Skin of body (tissue), 3 donors: ENCODE measurements at places on chromosomes 3 and 15. TPM values are rescaled to one million over a fixed set of nuclear protein-coding genes. Genes with fewer than 3 reads are reported as not detected.

Gene ZNF774
- total RNA-seq: 1.3 TPM

Gene IGSF10
- 61.5 TPM for total RNA-seq

Gene SEMA5B
- 8.6 TPM for total RNA-seq

Gene WNT5A
- 28.8 TPM for total RNA-seq

Gene CNTN4
- total RNA-seq: 24.4 TPM

Gene OR5K2
- not detected for total RNA-seq

Gene B4GALT4
- 16.6 TPM for total RNA-seq

Gene SHC4
- total RNA-seq: 3.5 TPM

Gene WDR82
- total RNA-seq: 61.7 TPM

Gene C3orf85
- not detected for total RNA-seq

DNA sequence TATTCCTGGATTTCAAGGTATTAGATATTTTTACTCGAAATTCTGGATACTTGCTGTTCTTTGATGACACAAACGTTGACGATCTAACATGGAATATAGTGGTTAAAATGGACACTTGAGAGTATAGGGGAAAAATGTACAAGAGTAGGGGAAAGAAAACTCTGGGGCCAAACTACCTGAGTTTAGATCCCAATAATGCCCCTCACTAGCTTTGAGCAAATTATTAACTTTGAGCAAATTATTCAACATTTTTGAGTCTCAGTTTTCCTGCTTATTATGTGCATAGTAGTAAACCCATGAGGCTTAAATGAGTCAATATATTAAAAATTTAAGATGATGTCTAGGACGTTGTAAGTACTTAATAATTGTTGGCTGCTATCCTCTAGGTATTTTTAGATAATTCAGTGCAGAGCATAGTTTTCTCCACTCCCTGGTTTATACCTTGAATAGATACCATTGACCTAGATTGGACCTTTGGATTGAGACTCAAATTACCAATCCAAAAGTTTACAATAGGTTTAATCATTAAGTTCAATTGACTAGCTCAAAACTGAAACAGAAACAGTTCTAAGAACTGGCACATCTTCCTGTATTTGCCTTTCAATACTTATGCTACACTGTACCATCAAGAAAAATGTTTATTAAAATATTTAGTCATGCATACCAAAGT lies 4.5 kb downstream of the ADGRG7 start:
- no peak for DNase-seq

- DNase-seq: no peak
Measured at GRCh38 chr15:60079210-60079609, 75.1 kb downstream of the FOXB1 start.

GRCh38 chr3:64685331-64685799 lies 2.4 kb downstream of the ADAMTS9 start:
- DNase-seq: peak; percentile 71

GRCh38 chr3:125582707-125583106 lies 12.6 kb downstream of the OSBPL11 start:
- no peak for DNase-seq

- DNase-seq: no peak
Measured at GRCh38 chr3:123375014-123375940, 73.6 kb downstream of the ADCY5 start.

DNA sequence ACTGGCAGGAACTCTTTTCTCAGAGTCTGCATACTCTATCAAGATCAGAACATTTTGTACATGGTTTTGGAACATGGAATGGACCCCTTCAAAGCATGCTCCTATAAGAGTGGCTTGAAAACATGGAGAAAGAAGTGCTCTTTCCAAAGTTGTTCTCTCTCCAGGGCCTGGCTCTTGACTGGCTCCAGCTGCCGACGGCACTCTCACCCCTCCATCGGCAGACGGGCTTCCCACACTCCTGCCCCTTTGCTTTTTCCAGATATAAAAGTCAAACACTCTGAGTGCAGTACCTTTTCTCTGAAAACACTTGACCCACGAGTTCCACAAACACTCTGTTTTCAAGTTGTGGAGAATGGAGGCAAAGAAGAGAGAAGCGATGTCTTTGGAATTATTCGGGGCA lies 72.5 kb upstream of the ONECUT1 start:
- no peak for DNase-seq

- no peak for DNase-seq
Measured at GRCh38 chr3:128591738-128592426, 58.7 kb downstream of the RPN1 start.

- DNase-seq: no peak
Measured at GRCh38 chr3:109643590-109643989, 306.2 kb upstream of the DPPA4 start.

DNA sequence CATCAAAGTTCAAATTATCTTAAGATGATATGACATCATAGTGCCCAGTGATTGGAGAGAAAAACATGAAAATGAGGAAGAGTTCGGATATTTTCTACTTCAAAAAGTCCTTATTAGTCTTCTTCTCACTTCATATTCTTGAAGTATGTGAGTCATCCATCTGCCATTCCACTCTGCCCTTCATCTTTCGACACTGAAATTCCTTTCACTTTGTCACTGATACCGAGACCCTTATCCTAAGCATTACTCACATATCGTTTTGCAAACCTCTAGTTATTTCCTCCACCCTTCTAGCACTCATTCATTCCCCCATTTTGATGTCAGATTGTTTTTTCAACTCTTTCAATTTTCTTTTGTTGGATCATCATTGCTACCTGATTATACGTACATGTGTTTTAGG lies 4.0 kb downstream of the OR5H14 start:
- no peak for DNase-seq

GRCh38 chr15:92880796-92881195 lies 19.3 kb upstream of the CHD2 start:
- no peak for DNase-seq

- DNase-seq: peak; percentile 56
Measured at GRCh38 chr15:101187820-101188636, 63.8 kb downstream of the CHSY1 start.

GRCh38 chr3:154794814-154795445 lies 285.2 kb upstream of the MME start:
- no peak for DNase-seq

GRCh38 chr3:27467545-27467944 lies 16.6 kb downstream of the SLC4A7 start:
- DNase-seq: peak; percentile 55

GRCh38 chr3:47024932-47025331 lies 45.5 kb downstream of the NBEAL2 start:
- DNase-seq: no peak

DNA sequence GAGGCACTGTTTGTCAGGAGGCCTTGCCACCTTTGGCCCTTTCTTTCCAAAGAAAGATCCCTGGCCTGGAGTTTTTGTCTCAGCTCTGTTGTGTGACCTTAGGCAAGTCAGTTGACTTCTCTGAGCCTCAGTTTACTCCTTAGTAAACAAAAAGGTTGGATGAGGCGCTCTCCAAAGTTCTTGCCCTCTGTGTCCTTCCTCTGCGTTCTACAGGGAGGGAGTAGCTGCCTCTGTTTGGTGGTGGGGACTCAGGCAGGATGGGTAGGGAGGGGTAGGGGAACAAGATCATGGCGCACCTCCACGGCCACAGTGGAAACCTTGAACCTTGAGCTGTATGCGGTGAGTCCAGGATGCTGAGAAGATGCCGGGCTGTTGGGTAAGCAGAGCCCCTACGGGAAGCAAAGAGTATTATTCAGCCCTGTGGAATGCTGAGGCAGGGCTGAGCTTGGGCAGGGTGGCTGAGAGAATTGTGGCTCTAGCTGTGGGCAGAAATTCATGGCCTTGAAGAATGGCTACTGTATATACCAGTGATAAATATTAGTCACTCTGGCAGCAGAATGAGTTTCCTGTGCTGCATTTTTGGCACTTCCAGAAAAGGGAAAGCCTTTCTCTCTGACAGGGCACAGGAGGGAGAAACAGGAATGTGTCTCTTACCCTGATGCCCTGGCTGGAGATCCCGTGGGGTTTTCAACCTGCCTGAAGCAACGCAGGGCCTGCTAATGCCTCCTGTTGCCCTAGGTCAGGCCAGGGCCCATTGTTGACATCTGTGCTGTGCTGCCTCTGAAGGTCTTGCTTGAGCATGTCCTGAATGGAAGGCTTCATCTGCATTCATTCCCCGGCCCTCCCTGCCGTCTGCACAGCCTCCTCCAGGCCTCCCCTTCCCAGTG lies 39.9 kb downstream of the SMAD3 start:
- no peak for DNase-seq

DNA sequence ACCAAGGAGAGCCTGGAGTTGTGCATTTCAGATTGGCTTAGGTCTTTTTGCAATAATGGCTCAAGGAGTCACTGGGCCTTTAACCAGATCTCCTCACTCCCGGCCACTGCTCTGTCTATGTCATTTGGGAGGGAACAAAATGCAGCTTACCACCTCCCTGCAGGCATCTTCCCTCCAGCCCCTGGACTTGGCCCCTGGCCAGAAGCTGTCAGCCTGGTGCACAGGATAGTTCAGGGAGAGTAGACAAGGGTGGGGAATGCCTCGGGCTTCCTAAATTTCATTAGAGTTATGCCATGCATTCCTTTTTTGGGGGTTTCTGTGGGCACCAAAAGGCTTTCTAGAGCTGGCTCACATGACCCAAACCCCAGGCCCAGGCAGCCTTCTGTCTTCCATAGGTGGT lies 70.2 kb upstream of the HRH1 start:
- DNase-seq: no peak

DNA sequence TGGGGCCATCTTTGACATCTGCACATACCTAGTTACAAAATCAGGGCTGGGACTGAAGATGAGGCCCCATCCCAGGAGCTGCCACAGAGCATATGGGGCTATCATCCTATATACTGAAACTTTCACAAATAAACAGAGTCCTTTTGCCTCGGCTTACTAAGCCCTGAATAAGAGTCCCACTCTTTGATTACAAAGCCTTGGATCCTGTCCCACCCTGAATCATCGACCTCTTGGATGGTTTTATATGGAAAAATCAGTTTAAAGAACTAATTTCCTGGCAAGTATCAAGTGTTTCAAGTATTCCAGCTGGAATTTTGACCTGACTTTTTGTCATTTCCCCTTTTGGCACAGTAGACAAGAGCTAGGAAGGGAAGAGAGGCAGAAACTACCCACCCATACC lies 331.3 kb upstream of the FRG2C start:
- peak; percentile 68 for DNase-seq

DNA sequence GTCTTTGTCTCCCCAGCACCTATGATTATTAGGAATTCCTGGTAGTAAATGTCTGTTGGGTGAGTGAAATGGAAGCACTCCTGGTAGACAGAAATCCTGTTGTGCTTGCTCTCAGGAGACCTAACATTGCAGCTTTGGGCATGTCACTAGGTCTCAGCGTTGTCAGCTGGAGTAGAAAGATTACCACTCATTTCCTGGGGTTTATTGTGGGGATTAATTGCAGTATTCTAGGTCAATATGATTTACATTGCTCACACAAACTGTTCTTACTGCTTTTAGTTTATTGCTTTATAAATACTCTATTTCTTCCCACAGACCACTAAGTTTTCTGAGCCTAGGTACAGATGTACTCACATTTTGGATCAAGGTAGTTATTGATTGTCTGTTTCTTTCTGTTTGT lies 5.1 kb downstream of the TSEN2 start:
- no peak for DNase-seq

DNA sequence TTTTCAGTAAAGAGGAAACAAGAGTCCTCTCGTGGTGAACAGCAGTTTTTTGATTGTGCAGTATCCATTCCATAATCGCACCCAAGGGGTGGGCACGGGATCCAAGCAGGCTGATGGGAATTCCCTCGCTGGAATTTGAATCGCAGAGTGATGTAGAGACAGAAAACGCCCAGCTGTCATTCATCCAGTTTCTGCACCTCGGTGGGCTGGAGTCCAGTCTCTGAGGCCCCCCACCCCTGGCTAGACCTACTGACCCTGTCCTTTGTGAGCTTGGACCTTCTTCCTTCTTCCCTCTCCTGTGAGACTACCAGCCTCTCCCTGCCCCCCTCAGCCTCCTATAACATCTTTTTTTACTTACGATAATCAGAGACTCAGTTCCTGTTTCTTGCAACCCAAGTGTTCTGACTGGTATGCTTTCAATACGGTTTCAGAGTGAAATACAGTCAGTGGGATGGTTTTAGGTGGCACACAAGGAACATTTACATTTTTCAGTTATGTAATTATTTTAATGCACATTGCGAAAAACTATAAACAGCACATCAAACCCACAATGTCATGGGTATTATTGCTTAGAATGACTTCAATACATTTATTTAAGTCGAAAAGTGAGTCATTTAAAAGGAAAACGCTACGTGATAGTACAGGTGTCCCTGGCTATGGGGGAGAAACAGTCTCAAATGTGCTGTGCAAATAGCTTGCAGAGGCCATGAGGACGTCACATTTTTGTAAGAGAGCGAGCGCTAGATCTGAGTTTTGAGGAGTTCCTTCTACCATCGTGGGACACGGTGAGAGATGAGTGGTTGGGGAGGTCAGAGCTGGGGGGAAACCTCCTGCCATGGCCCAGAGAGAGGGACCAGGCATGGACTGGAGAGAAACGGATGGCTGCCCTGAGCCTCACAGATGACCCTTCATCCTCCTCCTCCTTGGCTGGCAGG lies 37.5 kb upstream of the CHST2 start:
- DNase-seq: no peak

DNA sequence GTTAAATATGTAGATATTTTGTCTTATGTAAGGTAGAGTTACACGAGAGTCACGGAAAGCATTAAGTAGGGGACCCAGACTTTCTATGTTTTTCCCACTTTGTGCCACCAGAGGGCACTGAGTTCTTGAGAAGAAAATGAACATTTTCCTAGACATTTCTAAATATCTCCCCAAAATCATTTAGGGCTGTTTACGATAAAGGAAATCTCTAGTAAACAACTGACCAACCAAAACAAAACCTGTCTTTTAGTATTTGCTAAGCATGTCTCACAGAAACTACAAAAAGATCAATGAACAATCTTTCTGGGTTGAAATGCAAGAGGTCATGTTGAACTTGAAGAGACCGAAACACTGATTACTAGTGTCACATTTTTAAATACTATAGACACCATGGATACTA lies 16.1 kb downstream of the POU1F1 start:
- peak; percentile 3 for DNase-seq

GRCh38 chr3:104960579-104960978 lies 406.1 kb upstream of the ALCAM start:
- DNase-seq: no peak

DNA sequence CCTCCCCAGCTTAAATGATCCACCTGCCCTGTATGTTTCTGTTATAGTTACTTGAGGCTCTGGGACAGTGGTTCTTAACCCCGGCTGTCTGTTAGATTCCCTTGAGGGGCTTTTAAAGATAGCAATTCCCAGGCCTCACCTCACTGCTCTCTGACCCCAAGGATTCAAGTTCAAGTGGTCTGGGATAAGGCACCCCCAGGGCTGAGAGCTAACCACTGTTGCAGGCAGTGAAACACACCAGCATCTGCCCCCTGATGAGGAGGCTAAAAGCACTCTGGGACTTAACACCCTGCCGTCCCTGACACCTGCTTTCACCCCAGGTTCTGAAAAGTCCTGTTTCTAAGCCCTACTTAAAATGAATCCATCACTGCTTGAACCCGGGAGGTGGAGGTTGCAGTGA lies 103.7 kb downstream of the LRRK1 start:
- DNase-seq: no peak

DNA sequence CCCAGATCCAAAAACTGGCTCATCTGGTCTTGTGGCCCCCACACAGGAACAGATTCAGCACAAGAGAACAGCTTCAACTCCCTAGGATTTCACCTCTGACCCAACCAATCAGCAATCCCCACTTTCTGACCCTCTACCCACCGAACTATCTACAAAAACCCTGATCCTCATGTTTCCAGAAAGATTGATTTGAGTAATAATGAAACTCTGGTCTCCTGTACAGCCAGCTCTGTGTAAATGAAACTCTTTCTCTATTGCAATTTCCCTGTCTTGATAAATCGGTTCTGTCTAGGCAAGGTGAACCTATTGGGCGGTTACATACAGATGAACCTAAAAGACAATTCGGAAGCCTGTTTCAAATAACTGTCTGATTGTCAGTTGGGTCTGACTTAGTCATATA lies 847.6 kb upstream of the ALCAM start:
- DNase-seq: no peak

GRCh38 chr15:82056958-82057823 lies 11.4 kb upstream of the MEX3B start:
- no peak for DNase-seq
